Progenitor cell of endocrine pancreas (in vitro differentiated cells): ENCODE measurements at places on chromosomes 6 and 20.

DNA sequence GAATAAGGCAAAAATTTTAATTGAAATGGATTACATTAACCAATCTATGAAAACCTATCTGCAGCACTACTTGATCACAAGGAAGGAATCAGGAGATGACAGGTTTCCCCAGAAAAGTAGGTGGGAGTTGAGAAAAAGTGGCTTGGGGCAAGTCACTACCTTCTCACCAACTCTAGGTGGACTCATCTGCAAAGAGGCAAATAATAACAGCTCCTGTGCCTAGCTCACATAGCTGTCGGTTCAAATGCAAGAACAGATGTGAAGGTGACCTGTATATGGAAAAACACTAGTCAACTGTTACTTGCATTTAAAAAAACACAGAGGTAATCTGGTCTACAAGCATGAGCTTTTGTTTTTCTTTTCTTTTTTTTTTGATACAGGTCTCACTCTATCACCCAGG, 67.2 kb downstream of the POPDC3 start:
- DNase-seq = no peak

DNA sequence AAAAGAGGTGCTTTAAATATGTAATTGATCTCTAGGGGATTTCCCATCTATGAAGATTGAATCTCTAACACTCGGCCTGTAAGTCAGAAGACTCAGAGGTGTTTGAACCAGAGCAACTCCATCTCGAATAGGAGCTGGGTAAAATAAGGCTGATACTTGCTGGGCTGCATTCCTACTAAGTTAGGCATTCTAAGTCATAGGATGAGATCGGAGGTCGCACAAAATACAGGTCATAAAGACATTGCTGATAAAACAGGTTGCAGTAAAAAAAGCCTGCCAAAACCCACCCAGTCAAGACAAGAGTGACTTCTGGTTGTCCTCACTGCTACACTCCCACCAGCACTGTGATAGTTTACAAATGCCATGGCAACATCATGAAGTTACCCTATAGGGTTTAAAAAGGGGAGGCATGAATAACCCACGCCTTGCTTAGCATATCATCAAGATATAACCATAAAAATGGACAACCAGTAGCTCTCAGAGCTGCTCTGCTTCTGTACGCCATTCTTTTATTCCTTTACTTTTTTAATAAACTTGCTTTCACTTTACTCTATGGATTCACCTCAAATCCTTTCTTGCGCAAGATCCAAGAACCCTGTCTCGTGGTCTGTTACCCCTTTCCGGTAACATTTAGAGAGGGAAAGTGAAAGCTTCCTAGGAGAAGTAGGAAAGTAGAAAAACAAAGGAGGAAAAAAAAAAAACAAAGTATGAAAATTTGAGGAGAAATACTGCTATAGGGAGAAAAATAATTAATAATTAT, 129.7 kb upstream of the PHACTR1 start:
- no peak for DNase-seq

- no peak for DNase-seq
Observed at GRCh38 chr6:151060766-151061531, 178.8 kb upstream of the AKAP12 start.

GRCh38 chr6:15389765-15390723, 144.2 kb downstream of the JARID2 start:
- peak; percentile 45 for DNase-seq

DNA sequence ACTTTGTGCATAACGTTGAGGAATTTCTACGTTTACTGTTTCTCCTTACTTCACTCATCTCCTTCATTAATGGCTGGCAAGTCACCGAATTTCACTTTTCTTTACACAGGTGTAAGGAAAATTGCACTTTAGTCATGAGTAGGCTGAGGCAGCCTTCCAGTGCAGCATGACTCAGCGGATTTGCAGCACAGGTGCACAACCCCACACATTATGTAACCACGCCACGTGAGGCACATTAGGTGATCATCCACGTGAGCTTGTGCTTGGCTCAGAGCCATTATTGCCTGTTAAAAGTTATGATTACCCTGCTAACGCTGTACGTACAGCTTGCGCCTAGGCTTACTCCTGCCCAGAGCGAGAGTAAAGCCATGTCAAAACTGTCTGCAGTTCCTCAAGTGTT, 158.8 kb downstream of the NKAIN2 start:
- no peak for DNase-seq

DNA sequence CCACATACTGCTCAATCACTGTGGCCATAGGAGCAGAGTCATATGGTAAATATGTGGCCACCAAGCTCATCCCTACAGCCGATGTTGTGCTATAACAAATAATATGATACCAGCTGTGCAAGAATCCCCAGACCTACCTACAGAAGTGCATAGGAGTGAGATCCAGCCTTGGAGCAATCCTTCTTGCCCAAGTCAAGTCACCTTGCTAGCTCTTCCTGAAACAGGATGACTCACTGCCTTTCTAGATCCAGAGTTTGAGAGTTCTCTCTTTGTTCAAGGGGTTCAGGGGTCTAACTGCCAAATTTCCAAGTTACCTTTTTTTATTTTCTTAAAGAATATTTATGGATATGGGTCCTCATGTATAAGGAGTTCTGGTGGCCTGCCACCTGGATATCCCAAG, 195.7 kb upstream of the MAN1A1 start:
- no peak for DNase-seq

GRCh38 chr6:33161354-33162331, 30.6 kb downstream of the COL11A2 start:
- DNase-seq = peak; percentile 77

DNA sequence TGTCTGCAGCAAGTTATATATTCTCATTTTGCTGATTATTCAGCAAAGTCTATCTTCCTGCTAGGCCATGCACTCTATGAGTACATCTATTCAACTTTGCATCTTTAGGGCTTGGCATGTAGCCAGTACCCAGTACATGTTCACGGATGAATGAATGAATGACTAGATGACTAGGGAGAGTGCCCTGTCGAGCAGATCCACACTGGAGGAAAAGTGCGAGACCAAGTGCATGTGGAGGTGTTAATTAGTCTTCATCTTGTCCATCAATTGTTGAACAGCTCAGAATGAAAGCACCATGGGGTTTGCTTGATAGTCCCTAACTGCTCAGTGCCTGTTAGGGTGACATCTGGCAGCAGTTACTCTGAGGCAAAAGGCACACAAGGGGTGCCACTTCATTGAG, 30.4 kb downstream of the TM9SF4 start:
- DNase-seq = no peak

DNA sequence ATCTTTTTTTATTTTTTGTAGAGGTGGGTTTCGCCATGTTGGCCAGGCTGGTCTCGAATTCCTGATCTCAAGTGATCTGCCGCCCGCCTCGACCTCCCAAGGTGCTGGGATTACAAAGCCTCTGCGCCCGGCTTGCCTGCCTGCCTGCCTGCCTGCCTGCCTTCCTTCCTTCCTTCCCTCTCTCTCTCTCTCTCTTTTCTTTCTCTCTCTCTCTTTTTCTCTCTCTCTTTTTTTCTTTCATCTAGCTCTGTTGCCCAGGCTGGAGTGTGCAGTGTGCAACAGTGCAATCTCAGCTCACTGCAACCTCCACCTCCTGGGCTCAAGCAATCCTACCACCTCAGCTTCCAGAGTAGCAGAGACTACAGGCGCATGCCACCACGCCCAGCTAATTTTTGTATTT, 4.6 kb upstream of the ILRUN start:
- DNase-seq = no peak

- DNase-seq = no peak
Observed at GRCh38 chr6:105105094-105105493, 74.7 kb downstream of the POPDC3 start.

DNA sequence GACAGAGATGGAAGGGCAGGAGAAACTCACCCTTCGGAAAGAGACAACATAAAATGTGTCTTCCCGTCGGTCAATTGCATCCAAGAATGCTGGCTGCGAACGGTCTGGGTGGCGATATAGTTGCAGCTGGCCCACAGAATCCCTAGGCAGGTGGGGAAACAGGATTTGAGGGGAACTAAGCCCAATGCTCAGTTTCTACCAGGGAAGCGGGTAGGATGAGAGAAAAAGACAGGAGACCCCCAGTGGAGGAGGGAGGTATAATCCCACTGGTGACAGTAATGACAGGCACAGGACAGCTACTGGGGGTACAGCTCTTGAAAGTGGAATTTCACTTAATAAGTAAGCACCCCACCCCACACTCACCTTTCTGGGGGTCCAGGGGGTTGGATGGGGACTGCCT, 7.5 kb upstream of the TNXB start:
- no peak for DNase-seq

DNA sequence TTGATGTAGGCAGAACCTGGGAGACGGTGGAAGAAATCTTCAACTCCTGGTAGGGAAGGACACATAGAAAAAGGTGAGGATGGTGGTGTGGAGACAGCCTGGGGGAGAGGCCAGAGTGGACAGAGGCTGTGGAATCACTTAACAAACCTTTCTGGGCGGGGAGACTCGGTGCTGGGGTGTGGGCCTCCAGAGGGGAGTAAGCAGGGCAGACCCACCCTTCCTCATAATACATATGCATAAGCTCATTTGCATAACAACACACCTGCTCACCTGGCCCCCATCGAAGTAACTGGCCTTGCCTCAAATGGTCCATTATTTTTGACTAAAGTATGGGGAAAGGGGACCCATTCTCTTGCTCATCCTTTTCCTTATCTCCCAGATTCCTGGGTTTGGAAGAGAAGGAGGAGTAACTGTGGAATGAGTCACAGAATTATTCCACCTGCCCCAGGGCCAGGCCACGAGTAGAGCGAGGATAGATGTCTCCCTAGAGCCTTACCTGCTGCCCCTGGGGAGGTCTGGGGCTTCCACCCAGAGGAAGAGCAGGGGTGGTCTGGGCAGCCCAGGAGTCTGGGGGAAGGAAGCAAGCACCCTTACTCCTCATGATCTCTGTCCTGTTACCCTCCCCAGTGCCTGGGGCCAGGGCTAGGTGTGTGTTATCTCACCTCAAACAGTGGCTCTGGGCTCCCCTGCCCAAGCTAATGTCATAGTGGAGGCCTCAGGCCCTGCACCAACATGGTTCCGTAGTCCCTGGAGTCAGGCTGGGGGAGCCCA, 10.7 kb upstream of the VEGFA start:
- DNase-seq = no peak

- no peak for DNase-seq
Observed at GRCh38 chr20:62845416-62846160, 16.0 kb downstream of the TCFL5 start.

DNA sequence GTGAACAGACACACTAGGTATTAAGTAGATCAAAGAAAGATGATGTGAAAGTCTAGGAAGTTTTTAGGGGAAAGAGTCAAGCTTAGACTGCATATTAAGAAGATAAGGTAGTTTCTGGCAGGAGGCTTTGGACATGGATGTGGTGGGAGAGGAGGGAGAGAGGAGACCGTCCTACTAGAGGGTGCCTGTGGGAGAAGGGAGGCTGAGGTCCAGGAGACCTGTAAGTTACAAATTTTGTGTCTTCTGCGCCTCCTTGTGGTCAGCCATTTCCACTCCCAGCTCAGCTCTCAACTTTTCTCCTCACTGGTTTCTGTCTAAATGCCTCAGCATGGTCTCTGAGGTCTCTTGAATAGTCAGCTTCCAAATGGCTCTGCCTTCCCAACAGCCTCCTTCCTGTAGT, 193.5 kb downstream of the UNC5CL start:
- peak; percentile 42 for DNase-seq

GRCh38 chr20:10061641-10062040, 26.9 kb downstream of the ANKEF1 start:
- no peak for DNase-seq

- no peak for DNase-seq
Observed at GRCh38 chr6:94133106-94133505, 713.7 kb upstream of the EPHA7 start.

DNA sequence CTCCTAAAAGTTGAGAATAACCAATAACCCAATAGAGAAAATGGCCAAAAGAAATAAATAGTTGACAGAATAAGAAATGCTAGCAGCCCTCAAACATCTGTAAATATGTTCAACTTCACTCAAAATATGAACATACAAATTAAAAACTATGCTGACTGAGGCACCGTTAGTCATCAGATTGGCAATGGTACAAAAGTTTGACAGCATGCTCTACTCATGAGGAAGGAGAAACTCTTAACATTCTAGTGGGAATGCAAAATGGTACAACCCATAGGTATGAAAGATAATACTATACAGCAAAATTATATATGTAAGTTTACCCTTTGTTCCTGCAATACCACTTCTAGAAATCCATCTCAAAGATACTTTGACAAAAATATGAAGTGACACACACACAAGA, 1.6 kb upstream of the ZSCAN12 start:
- no peak for DNase-seq

GRCh38 chr20:13898012-13898612, 92.3 kb downstream of the SEL1L2 start:
- no peak for DNase-seq

GRCh38 chr20:60669211-60669610, 582.9 kb upstream of the CDH4 start:
- DNase-seq = no peak

- DNase-seq = no peak
Observed at GRCh38 chr6:89567630-89568390, 70.7 kb downstream of the LYRM2 start.

- no peak for DNase-seq
Observed at GRCh38 chr6:167290786-167291622, at the start of gene UNC93A. TSS of gene UNC93A (plus strand) at chr6:167291315. CDS start at chr6:167291490, 175 bp downstream.

DNA sequence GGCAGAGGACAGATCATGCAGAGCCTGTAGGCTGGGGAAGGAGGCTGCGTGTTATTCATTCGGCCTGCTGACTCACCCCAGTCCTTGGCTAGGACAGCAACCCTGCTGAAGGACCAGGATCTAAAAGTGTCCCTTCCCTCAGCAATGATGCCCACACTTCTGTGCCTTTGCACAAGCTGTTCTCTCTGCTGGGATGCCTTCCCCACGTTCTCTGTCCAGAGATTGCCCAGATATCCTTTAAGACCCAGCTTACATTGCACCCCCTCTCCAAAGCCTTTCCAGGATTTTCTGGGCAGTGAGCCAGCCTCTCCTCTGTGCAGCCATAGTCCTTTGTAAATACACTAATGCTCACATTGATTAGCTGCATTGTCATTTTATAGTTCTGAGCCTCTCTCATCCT, 99.3 kb upstream of the CHD6 start:
- no peak for DNase-seq

DNA sequence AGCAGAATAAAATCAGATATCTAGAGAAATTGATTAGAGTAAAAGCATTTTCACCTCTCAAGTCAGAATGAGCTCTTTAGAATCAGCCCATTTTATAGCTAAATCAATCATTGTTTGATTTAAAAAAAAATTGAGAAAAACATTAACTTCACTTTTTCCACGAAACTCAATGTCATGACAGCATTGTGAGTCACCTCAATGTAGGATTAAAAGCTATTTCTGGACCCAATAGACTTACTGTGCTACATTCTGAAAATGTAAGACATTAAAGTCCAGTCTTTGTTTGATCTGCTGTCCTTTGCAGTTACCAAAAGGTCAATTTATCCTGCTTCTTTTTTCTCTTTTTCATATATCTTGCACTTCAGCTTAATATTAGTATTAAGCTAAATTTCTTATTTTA, 519.4 kb upstream of the ZNF337 start:
- DNase-seq = no peak

DNA sequence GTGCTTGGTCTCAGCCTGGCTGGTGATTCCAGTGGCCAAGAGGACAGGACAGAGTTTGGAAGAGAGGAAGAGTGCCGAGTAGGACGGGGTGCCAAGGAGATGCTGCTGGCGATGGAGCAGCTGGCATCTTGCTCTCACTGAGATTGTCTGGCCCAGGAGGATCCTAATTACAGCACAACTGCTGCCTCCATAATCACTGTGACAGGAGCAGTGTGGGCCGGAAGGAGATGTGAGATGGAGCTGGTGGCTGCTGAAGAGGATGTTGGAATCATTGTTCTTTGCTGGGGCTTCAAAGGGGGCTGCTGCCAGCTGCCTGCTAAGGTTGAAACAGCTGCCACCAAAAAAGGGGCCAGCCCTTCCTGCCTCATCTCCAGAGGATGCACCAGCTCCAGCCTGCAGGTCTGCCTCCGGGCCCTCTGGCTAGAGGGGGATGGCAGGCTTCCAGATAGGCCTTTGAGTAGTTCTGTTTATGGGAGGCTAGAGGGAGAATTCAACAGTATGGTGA, 214.4 kb downstream of the RNF144B start:
- DNase-seq = no peak
